Naive thymus-derived CD8-positive, alpha-beta T cell (primary cell): ENCODE measurements at places on chromosomes 5 and 9. TPM values are rescaled to one million over a fixed set of nuclear protein-coding genes. Genes with fewer than 3 reads are reported as not detected.
A peak's percentile ranks its signal among the peaks of the same experiment; 100 is the strongest.

SHOC1 gene
- not detected for total RNA-seq

DNA sequence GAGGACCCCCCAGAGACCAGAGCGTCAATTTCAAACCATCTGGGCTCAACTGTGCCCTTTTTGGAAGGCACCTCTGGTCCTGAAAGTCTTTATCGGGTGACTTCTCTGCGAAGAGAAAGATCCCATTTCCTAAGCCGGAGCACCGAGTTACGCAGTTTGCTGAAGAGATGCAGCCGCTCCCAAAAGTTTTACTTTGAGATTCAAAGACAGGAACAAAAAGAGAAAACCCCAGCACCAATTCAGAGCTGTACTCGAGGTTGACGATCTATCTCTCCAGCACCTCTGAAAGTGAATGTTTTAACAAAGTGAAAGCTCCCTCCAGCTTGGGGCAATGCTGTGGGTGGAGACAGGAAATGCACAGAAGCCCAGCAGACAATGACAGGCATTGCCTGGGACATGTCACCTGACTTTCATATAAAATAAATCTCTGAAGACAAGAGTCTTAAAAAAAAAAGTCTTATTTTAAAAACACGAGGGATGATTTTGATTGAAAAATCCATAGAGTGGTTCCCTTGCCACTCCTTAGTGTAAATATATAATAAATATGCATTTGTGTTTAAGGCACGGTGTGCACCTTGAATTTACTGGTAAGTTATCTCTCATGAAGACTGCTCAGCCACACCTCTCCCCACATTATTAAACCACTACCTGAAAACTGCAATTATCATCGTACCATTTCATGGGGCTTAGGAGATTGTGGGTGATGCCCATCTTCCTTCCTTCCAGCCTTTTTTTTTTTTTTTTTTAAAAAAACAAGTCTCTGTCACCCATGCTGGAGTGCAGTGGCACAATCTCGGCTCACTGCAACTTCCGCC is 79.9 kb downstream of the FNBP1 start:
- peak overlapping the region; percentile 88 for H3K4me3 ChIP-seq
- peaks cover 76% of the 10 kb centered on the region for H3K4me1 ChIP-seq
- H3K27ac ChIP-seq = peak overlapping the region; percentile 96
- DNase-seq = peak; percentile 62
- H3K27me3 ChIP-seq = no peaks in the 10 kb centered on the region

DBH gene
- not detected for total RNA-seq

- H3K4me3 ChIP-seq = no peak overlapping the region
- peak overlapping the region; percentile 88 for H3K27ac ChIP-seq
- H3K36me3 ChIP-seq = peaks cover 11% of the 10 kb centered on the region
Observed at GRCh38 chr9:36148311-36149051, 11.9 kb downstream of the GLIPR2 start.

- H3K4me1 ChIP-seq = no peaks in the 10 kb centered on the region
- no peaks in the 10 kb centered on the region for H3K27me3 ChIP-seq
- no peak for DNase-seq
- H3K36me3 ChIP-seq = no peaks in the 10 kb centered on the region
- no peak overlapping the region for H3K27ac ChIP-seq
Observed at GRCh38 chr5:136053336-136054141, 24.8 kb downstream of the TGFBI start.

GRCh38 chr9:95040106-95040505 is 277.4 kb downstream of the FANCC start:
- DNase-seq = no peak
- no peaks in the 10 kb centered on the region for H3K27me3 ChIP-seq
- no peak overlapping the region for H3K4me3 ChIP-seq
- H3K27ac ChIP-seq = no peak overlapping the region
- no peaks in the 10 kb centered on the region for H3K4me1 ChIP-seq

DNA sequence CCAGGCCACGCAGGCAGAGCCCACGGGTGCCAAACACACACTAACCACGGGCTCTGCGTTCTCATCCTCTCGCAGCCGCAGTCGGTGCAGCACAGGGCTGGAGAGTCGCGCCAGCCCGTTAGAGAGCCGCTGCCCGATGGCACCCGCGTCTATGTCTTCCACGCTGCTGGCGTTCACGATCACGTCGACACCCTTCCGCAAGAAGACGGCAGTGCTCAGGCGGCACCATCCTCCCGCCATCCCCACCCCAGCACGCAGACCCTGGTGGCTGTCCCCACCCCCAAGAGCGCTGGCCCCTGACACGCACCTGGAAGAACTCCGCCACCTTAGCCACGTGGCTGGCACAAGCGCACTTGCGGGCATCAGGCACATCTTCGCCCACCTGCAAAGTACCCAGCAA is 6.0 kb downstream of the DBN1 start:
- peaks cover 24% of the 10 kb centered on the region for H3K36me3 ChIP-seq
- H3K27ac ChIP-seq = peak overlapping the region; percentile 6
- H3K27me3 ChIP-seq = no peaks in the 10 kb centered on the region
- DNase-seq = no peak
- H3K4me1 ChIP-seq = peaks cover 23% of the 10 kb centered on the region

PGM5 gene
- not detected for total RNA-seq

DNA sequence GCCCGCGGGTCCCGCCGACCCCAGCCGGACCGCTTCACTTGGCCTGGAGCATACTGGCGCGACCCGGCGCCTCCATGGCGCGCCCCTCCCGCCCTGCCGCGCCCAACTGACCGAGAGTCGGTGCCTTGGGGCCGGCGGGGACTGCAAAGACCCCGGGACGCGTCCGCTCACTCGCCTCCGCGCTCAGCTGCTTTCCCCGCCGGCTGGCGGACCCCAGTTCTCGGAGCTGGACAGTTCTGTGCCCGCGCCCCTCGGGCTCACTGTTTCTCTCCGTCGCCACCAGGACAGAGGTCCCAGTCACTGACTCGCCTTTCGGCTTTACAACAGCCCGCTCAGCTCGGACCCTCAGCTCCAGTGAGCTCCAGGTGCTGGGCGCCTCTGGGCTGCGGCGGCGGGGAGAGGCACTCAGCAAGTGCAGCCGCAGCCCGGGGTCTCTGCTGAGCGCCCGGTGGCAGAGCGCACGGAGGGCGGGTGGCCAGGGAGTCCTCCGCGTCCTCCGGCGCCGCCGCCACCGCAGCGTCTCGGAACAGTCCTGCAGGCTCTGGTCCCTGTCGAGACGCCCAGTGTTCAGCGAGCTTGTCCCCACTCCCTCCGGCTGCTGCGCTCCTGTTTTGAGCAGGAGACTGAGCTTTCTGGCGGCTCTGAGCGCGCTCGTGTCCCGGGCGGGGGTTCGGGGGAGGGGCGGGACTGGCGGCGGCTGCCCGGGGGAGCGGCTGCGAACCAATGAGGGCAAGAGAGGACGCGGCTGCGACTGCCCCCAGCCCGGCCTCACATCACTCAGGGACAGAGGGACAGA is at the start of gene SMIM32:
Gene SMIM32, minus strand, starts transcription at position 637 of the 796 bp plus-strand sequence. CDS start 638 bp downstream, outside the sequence.
- H3K4me3 ChIP-seq = peak within 1 kb of the TSS; percentile 9
- H3K4me1 ChIP-seq = peaks cover 2% of the 10 kb centered on the region
- H3K27me3 ChIP-seq = peaks cover 56% of the 10 kb centered on the region
- DNase-seq = no peak

SHROOM1 gene
- not detected for total RNA-seq

MED22 gene
- 46.4 TPM for total RNA-seq

GRCh38 chr5:157540124-157540523 is 35.5 kb downstream of the ADAM19 start:
- H3K27me3 ChIP-seq = no peaks in the 10 kb centered on the region
- no peak for DNase-seq
- H3K27ac ChIP-seq = no peak overlapping the region
- H3K36me3 ChIP-seq = no peaks in the 10 kb centered on the region
- H3K4me1 ChIP-seq = peaks cover 55% of the 10 kb centered on the region

ST8SIA4 gene
- total RNA-seq = 28.1 TPM

DNA sequence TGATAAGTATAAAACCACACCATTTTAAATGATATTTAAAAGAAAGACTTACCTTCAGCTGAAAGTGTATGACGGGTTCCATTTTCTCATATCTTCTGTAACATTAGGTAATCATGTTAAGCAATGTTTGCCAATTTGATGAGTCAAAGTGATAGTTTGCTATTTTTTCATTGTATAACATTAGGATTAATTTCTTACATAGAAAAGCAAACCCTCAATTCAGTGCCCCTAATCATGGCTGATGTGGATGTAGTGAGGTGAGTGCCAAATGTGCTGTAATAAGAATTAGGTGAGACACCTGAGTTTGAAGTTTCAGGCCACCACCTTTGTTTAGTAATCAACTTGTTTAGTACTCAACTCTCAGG is 68.0 kb downstream of the UNC13B start:
- H3K4me1 ChIP-seq = no peaks in the 10 kb centered on the region
- no peak overlapping the region for H3K4me3 ChIP-seq
- H3K27me3 ChIP-seq = no peaks in the 10 kb centered on the region
- DNase-seq = no peak
- H3K27ac ChIP-seq = no peak overlapping the region

DNA sequence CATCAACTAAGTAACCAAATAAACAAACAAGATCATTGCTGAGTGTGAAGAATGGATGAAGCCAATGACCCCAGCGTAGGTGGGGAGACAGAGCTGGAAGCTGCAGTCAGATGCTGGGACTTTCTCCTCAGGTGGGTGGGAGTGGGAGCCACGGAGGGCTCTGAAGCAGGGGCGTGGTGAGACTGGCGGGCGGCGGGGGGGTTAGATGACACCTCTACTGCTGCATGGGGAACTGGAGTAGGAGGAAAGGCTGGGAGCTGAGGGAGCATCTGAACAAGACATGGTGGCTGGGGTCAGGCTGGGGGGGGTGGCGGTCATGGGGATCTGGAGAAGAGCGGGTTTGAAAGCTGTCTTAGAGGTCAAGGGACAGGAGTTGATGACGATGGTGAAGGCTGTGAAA is 193.8 kb downstream of the C9orf50 start:
- no peak overlapping the region for H3K27ac ChIP-seq
- H3K4me3 ChIP-seq = no peak overlapping the region
- DNase-seq = no peak
- no peaks in the 10 kb centered on the region for H3K36me3 ChIP-seq
- peaks cover 12% of the 10 kb centered on the region for H3K4me1 ChIP-seq

DNA sequence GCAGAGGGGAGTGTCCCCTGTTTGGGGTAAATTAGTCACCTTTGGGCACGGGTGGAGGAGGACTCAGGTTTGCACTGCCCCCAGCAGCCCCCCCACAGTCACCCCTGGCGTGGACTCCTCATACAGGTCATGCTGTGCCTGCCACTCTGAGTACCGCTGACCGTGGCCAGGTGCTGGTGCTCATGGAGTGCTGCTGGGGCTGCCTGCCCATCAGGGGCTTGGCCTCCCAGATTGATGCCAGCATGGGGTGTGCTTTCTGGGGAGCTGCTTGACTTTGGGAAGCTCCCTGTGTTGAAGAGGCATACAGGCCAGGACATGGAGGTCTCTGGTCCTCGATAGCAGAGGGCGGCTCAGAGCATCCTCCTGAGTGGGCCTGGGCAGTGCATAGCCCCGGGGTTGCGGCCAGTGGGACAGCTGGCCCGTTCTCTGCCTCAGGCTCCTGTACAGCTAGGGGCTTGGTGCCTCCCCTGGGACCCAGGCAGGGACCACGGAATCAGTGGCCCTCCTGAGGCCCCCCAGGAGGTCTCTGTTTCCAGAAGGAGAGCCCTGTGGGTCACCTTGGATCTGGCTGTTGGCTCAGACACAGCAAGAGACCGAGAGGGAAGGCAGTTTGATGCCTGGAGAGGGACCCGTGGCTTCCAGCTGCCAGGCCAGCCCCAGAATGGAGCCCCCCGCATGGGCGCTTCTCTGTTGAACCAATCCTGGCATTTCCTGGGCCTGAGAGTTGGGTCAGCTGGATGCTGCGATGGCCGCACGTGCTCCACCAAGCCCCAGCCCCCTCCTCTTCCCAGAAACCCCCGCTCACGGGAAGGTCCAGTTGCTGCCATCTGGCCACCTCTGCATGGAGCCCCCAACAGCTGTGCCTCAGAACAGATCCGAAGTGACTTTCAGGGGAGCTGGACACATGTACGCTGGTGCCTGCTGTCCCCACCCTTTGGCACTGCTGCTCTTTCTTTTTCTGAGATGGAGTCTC is 6.1 kb upstream of the AJM1 start:
- H3K36me3 ChIP-seq = peaks cover 2% of the 10 kb centered on the region
- DNase-seq = no peak
- no peak overlapping the region for H3K27ac ChIP-seq
- H3K4me1 ChIP-seq = no peaks in the 10 kb centered on the region
- no peaks in the 10 kb centered on the region for H3K27me3 ChIP-seq
- H3K4me3 ChIP-seq = no peak overlapping the region

IL13 gene
- not detected for total RNA-seq
